ENCODE measurements at places on chromosomes 3 and 15.

DNA sequence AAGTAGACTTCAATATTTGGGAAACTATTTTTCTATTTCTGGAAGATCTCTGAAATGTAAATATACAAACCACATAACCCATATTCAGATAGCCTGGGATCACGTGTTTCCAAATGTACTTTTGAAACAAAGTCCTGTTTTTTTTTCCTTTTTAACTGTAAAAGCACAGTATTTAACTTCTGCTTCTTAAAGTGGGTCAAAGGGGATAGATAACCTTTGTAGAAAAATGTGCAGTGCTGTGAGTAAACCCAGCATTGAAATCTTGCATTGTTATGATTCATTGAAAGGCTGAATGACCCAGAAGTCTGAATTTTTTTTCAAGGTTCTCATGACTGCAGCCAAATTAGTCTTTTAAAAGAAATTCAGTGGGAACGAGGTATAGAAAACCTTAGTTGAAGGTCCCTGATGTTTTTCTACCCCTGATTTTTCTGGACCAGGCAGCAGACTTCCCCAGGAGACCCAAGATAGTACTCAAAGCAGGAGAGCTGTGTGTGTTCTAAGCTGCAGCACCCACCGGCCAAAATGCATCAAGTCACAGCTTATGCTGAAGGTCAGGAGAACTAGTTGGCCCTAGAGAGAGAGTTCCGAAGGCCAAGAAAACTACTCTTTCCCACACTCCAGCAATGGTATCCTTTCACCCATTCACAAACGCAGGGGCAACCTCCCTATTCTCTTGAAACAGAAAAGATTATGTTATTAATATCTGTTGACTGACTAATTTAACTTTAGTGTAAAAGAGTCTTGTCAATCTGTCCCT is 43.6 kb upstream of the APH1B start:
- DNase-seq: no peak

DNA sequence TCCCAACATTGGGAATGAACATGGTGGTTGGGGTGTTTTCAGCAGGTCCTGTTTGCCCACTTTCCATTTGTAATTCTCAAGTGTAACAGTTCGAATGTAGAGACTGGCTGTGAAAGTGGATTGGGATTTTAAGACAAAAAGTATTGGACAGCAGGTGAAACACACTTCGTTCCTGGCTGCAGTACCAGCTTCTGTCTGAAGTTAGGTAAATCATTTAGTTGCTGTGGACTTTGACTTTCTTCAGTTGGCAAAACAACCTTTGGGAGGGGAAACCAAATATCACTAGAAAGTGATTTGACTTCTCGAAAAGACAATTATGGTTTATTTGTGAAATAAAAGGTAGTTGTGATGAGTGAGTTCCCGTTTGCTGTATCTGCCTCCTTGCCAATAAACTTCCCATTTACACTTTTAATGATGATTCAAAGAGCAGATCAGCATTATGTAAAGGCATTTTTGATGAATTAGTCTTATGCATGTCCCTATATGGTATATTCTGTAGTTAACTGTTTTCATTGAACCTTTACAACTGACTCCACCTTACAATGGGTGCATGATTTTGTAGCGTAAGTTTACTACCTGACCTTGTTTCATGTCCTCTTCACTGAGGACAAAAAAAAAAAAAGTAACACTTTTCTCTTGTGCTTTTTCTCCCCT is 34.0 kb downstream of the FNDC3B start:
- no peak for DNase-seq

DNA sequence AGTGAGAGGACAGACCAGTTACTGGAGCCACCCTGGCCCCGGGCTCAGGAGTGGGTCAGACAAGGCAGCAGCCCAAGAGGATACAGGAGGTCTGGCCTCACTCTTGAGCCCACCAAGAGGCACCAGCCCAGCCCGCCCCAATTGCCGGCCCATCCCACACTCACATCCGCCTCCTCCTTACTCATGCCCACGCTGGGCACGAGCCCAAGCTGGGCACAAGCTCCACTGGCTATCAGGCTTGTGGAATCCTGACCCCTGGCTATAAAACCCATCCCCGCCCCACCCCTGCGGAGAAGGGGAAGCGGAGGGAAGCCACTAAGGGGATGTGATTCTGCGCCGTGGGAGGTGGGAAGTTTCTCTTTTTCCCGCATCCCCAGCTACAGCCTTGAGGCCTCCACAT is 25.9 kb downstream of the ADCY5 start:
- no peak for DNase-seq

GRCh38 chr3:123147754-123148535 is 53.8 kb upstream of the SEC22A start:
- no peak for DNase-seq

- DNase-seq: no peak
These were observed 40.5 kb upstream of the CMSS1 start for GRCh38 chr3:99777210-99777549.

DNA sequence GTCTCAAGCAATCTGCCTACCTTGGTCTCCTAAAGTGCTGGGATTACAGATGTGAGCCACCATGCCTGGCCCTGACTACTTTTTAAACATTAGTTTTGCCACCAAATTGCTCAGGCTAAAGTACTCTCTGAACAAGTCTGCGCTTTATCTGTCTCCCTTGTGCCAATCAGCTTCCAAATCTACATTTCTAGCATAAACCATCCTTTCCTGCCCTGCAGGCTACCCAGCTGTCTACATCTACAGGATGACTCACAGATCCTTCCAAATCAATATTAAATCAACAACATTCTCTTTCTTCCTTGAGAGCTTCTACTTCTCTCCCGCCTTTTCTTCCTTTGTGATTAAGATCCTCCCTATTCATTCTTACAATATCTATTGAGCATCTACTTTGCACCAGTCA is 16.0 kb upstream of the ATOSA start:
- DNase-seq: no peak

DNA sequence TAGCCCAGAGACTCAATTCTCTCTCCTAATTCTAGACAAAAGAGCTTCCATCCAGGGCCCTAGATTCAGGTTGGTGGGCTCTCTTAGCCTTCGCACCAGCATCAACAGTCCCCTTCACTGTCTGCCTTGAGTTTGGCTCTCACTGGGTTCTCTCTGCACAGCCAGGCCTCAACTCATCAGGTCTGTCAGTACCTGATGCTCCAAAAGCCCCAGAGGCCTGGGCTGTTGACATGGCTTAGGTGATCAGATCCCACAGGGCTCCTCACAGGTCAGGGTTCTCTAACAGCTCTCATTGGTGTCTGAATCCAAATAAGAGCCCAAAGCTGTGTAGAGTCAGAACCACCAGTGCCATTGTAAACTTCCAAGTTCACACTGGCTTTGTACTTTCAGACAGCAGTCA is 206.6 kb upstream of the PPP2R3A start:
- no peak for DNase-seq

- DNase-seq: no peak
These were observed 1.4 kb downstream of the DVL3 start for GRCh38 chr3:184156522-184156955.

DNA sequence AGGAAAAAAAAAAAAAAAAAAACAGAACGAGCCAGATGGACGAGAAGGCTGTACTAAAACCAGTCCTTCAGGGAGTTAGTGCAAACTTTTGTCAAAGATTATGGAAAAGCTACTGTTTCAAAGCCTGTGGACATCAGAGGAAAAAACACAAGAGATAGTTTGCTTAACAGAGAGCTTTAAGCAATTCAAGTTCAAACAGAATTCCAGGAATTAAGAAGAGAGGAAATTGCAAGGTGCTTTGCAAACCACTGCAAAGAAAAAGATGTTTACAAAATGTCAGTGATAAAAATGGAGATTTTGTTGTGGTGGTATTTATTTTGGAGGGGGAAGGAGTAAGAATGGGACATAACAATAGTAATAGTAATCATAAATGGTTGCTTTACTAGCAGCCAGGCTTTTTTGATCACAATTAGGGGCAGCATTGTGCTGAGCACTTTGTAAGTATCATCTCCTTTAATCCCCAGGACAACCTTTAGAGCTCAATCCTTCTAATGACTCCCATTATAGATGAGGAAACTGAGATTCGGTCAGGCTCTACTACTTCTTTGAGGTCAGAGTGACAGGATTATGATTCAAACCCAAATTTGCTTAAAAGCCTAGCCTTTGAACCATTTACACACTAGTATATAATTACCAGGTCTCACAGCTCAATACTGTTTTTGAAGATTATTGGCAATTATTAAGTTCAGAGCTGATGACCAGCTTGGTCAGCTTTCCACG is 22.4 kb upstream of the ARHGEF3 start:
- no peak for DNase-seq

GRCh38 chr3:117399311-117400078 is 689.9 kb downstream of the TUSC7 start:
- DNase-seq: no peak

DNA sequence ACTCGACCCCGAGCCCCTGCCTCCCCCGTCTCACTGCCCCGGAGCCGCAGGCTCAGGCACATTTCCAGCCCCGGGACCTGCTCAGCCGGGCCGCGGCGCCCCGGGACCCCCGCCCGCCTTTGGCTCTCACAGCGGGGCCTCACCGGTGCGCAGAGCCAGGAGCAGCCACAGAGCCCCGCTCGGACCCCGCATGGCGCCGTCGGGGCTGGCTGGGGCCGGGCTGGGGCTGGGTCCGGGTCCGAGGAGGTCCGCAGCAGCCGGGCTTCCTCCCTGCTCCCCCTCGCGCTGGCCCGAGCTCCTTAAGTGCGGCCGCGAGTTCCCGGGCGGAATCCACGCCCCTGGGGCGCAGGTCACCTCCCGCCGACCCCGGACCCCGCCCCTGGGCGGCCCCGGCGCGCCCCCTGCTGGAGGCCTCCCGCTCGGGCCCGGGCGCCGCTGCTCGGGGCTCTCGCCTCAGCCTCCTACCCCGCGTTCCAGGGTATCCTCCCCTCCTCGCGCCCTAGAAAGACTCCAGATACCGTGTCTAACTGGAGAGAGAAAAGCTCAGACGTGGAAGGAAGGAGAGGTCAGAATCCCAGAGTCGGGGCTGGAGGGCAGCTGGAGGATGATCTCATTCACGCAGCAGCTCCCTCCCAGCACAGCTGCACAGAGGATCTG is at the start of gene MELTF:
Gene MELTF, minus strand, starts transcription at position 307 of the 657 bp plus-strand sequence. Its CDS starts 115 bp downstream, at position 192.
- DNase-seq: peak; percentile 72

DNA sequence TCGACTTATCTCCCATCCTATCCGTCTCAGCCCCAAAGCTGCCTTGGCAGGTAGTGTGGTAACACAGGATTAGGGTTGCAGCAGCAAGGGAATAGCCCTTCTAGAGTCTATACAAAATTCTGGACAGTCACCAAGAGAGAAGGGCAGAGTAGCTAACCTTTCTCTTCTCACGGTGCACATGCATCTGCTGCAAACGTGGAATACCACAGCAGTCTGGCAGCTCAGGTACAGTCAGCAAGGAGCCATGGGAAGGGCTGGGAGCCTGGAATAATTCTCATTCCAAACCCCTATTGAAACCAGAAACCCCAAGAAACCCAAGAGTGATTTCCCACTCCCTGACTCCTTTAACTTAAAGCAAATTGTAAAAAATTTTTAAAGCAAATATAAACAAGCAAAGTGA is 92.3 kb upstream of the THRB start:
- no peak for DNase-seq

DNA sequence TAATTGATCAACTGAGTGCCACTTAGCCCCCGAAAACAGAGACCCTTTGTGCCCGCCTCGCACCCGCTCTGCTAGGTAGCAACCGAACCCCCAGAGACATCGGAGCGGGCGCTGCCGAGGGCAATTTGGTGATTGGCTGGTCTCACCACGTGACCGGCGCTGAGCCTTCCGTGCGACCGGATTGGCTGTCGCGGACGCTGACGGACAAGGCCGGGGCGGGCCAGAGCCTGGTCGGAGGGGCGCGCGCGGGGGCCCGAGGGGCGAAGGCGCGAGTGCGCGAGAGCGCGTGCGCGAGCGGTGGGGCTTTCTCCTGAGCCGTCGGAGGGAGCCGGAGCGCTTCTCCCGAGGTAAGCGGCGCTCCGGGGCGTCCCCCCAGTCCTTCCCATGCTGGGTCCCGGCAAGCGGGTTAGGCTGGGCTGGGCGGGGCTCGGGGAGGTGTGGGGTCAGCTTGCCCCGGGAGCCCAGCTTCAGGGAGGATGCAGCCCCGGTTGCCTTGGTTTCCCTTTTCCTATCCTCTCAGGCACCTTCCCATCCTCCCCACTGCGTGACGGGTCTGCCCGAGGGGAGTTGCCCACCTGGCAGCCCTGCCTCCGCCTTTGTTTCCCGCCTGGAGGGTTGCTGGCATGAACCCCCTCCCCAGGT is at the start of gene TMEM108:
Gene TMEM108, plus strand, starts transcription at position 303 of the 642 bp plus-strand sequence.
- peak; percentile 8 for DNase-seq

DNA sequence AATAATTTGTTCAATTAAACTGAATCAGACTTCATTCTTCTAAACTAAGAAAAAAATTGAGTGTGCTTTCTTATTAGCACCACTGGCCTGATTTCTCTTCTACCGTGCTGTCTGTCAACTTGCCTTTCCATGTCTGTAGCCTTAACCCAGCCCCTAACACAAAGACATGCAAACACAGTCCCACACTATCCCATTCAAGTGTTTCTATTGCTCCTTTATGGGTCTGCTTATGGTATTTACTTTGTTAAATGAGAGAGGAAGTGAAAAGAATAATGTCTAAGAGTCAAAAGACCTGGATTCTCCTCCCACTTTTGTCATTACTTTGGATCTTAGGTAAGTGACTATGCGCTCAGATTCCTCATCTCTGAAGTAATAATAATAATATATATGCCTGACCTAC is 55.3 kb downstream of the GTF2E1 start:
- DNase-seq: no peak

- no peak for DNase-seq
These were observed 361.2 kb downstream of the DIPK2A start for GRCh38 chr3:144332868-144333267.

GRCh38 chr3:188326111-188326510 is 172.2 kb downstream of the LPP start:
- DNase-seq: no peak

- no peak for DNase-seq
These were observed 151.0 kb downstream of the CHL1 start for GRCh38 chr3:347581-347980.

- DNase-seq: no peak
These were observed 1.2 kb downstream of the PSTPIP1 start for GRCh38 chr15:76996076-76996525.

GRCh38 chr15:57655809-57656208 is 50.7 kb upstream of the POLR2M start:
- no peak for DNase-seq

- DNase-seq: no peak
These were observed 21.4 kb downstream of the RAD54L2 start for GRCh38 chr3:51559961-51560360.

DNA sequence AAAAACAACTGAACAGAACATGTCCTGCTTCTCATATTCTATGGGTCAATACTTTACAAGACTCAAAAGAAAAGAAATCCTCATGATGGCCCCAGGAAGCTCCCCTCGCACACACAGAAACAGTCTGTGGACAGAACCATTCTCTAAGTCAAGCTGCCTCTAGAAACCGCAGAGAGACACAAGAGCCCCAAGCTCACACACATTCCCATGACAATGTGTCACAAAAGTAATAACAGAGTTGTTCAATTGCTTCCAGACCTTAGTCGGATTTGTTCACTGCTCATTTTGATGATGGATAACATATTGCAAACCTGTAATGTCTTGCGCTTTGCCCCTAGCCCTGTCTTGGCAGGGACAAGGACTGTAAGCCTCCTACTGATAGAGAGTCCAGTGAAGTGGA is 60.9 kb downstream of the UMPS start:
- no peak for DNase-seq

- DNase-seq: no peak
These were observed 120.8 kb downstream of the STAG1 start for GRCh38 chr3:136631424-136631823.

- no peak for DNase-seq
These were observed 8.8 kb downstream of the TBC1D23 start for GRCh38 chr3:100269410-100270214.

Measured in CD4-positive, alpha-beta T cell treated with Interleukin-1 beta for 1 hour (primary cell).